Suprapubic skin (tissue), 4 donors: ENCODE measurements at places on chromosomes 4 and X. TPM values are rescaled to one million over a fixed set of nuclear protein-coding genes. Genes with fewer than 3 reads are reported as not detected.

The BOD1L1 gene
- total RNA-seq, result 78.0 TPM

GRCh38 chr4:93960450-93960849 is 131.9 kb downstream of the ATOH1 start:
- DNase-seq, result no peak

The ZAR1 gene
- not detected for total RNA-seq

DNA sequence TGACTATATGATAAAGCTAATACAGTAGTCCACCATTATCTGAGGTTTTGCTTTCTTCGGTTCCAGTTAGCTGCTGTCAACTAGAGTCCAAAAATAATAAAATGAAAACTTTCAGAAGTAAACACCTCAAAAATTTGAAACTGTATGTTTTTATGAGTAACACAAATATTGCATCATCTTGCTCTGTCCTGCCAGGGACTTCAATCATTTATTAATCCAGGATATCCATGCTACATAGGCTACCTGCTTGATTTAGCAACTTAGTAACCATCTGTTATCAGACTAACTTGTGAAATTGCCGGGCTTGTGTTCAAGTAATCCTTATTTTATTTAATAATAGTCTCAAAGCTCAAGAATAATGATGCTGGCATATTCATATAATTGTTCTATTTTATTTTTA is 1537.8 kb upstream of the PABPC4L start:
- DNase-seq, result no peak

DNA sequence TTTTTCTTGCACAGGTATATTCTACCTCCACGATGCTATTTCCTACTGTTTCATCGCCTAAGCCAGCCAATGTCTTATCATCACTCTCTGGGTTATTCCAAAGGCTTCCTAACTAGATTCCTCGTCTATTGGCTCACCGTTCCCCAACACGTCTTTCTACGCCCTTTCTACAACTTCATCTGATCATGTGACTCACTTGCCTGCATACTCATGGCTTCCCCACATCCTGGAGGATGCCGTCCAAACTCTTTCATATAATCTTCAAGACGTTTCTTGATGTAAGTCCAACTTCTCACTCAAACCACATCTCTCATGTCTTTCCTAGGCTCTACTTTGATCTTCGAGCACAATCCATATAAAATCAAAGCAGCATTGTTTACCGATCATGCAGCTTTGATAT is 322.0 kb upstream of the PPARGC1A start:
- no peak for DNase-seq

The TCEAL6 gene
- total RNA-seq, result not detected

DNA sequence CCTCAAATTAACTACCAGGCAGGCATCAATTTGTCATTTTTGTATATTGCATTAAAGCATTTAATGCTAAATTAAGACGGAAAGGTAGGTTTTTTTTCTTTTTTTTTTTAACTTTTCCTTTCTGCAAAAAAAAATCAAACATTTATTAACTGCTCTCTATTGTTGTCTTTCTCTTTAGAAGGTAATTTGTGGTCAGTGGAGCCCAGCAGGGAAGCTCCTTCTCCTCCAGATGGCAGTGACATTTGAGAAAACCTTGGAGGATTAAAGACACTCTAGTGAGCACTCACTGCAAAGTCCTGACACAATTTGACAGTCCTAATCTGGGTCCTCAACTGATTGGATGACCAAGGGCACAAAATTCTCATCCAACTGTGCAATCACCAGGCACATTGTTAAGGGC is 102.4 kb downstream of the SLIT2 start:
- no peak for DNase-seq

The EGFL6 gene
- total RNA-seq, result 0.31 TPM

DNA sequence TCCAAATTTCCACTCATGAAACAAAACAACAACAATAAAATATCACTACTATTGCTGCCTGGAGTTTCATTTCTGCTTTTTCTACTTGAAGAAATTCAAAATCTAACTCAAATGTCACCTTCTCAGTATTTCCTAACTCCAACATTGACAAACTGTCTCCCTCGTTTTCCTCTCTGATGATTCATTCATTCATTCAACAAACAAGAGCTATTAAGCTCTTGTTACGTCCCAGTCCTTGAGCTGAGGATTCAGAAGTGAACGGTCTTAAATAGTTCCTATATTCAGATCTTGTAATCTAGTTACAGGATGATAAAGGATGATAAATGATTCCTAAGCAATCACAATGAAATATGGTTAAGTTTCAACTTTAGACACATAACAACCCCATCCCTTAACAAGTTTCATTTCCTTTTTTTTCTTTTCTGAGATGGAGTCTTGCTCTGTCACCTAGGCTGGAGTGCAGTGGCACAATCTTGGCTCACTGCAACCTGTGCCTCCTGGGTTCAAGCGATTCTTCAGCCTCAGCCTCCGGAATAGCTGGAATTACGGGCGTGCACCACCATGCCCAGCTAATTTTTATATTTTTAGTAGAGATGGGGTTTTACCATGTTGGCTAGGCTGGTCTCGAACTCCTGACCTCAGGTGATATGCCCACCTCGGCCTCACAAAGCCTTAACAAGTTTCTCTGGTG is 1.7 kb downstream of the SLC9B2 start:
- DNase-seq, result no peak

DNA sequence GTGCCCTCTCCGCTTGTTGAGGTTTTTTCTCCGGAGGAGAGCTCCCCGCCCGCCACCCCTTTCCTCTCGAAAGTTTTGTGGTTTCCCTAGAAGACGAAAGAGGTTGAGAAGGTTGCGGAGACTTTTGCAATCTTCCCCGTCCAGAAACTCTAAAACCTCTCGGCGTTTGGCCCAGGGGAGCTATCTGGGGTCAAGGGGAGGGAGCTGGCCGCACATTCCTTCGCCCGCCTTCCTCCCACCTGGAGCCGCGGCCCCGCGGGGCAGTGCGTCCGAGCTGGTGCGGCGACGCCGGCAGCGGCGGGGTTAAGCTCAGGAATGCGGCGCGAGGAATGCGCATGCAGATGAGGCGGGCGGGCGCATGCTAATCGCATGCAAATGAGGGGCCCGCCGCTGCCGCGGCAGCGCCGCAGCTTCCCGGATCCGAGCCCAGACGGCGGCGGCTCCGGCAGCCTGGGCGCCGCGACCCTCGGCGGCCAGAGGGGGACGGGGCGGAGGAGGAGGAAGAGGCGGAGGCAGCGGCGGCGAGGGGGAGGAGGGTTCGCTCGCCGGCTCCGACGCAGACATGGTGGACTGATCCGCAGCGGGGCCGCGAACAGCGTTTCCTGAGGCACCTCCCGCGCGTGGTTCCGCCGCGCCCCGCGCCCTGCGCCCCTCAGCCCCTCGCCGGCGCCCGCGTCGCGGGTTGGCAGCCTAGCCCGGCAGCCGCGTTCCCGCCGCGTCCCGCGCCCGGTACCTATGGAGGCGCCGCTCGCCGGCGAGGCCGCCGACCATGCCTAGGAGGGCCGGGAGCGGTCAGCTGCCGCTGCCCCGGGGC is at the start of gene WWC2:
Gene WWC2 (plus strand): TSS at position 535 of the 814 bp plus-strand sequence. CDS start 235 bp downstream, at position 770.
- peak; percentile 91 for DNase-seq

- DNase-seq, result no peak
These were observed 159.6 kb downstream of the SOWAHB start for GRCh38 chr4:76738086-76738931.

DNA sequence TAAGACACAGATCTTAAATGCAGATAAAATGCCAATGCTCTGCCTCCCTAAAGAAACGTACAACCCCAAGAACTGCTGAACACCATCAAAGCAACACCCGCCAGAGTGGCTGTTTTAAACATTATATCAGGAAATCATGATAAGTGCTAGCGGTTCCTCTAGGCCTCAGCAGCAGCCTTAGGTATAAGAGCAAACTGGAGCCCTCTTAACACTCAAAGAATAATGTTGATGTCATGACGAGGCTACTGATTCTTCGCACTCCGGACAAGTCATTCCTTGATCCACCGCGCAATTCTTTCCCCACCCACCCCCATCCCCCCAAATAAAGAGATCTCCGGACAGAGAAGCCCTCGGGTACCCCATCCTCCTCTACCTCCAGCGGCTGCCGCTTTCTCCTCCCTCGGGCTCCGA is 507 bp downstream of the LIN54 start:
- DNase-seq, result no peak

The PPARGC1A gene
- 15.1 TPM for total RNA-seq

The HTN3 gene
- not detected for total RNA-seq

GRCh38 chrX:17669891-17670290 is 67.4 kb upstream of the SCML1 start:
- DNase-seq, result no peak

GRCh38 chr4:11228530-11228929 is 200.2 kb downstream of the HS3ST1 start:
- DNase-seq, result no peak

GRCh38 chr4:9703391-9703790 is 78.0 kb upstream of the DRD5 start:
- DNase-seq, result peak; percentile 75

GRCh38 chr4:152443859-152444258 is 92.0 kb downstream of the FBXW7 start:
- no peak for DNase-seq

DNA sequence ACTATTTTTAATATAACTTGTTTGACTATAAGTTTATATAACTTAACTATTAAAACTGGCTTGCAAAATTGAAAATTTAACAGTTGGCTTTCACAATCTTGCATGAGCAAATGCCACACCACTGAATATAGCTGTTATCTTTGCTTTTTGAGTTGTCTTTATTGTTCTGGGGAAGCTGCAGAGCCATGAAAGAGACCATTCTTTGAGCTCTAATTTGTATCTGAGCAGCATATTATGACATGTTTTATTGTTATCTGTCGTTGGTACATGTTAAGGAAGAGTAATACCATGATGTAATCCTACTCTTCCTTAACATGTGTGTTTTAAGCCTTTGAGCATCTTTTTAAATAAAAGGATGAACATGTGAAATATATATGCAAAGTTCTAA is 97.1 kb upstream of the ANK2 start:
- DNase-seq, result no peak

The AMBN gene
- 0.42 TPM for total RNA-seq

GRCh38 chr4:10171055-10171454 is 54.5 kb upstream of the WDR1 start:
- no peak for DNase-seq

DNA sequence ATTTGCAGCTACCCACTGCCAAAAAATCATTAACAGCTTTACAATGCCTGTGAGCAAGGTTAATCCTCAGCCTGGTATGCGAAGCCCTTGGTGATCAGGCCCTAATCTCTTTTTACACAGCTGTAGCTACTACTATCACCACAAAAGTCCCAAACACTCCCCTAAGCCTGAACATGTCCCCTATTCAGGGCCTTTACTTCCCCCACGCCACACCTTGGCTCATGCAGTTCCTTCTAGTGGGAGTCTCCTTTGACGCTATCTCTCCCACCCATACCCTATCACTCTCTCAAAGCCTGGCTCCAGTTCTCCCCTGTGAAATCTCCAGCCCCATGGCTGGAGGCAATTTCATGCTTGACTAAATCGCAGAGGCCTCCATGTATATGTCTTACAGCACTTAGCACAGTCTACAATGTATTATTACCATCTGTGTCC is 90.6 kb upstream of the CBR4 start:
- no peak for DNase-seq

- DNase-seq, result no peak
These were observed 875.0 kb upstream of the PRKX start for GRCh38 chrX:4588466-4588865.

DNA sequence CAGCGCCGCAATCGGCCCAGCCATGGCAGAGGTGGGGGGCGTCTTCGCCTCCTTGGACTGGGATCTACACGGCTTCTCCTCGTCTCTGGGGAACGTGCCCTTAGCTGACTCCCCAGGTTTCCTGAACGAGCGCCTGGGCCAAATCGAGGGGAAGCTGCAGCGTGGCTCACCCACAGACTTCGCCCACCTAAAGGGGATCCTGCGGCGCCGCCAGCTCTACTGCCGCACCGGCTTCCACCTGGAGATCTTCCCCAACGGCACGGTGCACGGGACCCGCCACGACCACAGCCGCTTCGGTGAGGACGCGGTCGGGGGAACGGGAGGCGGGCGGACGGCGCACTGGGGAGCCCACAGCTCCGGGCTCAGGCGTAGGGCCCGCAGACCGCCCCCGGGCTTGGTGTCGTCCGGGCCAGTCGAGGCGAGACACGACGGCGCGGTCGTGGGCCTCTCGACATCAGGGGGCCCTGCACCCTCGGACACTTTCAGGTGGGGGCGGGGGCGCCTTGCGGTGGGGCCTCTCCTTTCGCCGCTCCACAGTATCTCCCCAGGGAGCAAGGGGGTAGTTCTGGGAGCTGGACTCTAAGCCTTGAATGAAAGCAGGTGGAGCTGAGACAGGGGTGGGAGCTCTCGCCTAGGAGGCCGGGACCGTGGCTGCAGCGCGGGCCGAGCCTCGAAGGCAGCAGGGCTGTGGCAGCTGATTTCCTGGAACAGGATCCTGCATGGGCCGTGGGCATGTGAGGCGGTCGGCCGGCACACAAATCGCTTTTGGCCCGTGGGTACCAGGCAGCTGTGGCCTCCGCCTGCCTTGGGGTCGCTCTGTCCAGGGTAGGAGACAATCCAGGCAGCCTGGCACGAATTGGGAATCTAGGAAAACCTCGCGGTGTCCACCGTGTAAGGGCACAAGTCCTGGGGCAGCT is 722 bp downstream of the FGF16 start:
- DNase-seq, result peak; percentile 61

- no peak for DNase-seq
These were observed 36.6 kb upstream of the UGT2A1 start for GRCh38 chr4:69689599-69689998.

GRCh38 chrX:123988423-123989111 is 27.1 kb downstream of the STAG2 start:
- no peak for DNase-seq

GRCh38 chr4:121360495-121360894 is 20.3 kb downstream of the QRFPR start:
- no peak for DNase-seq

DNA sequence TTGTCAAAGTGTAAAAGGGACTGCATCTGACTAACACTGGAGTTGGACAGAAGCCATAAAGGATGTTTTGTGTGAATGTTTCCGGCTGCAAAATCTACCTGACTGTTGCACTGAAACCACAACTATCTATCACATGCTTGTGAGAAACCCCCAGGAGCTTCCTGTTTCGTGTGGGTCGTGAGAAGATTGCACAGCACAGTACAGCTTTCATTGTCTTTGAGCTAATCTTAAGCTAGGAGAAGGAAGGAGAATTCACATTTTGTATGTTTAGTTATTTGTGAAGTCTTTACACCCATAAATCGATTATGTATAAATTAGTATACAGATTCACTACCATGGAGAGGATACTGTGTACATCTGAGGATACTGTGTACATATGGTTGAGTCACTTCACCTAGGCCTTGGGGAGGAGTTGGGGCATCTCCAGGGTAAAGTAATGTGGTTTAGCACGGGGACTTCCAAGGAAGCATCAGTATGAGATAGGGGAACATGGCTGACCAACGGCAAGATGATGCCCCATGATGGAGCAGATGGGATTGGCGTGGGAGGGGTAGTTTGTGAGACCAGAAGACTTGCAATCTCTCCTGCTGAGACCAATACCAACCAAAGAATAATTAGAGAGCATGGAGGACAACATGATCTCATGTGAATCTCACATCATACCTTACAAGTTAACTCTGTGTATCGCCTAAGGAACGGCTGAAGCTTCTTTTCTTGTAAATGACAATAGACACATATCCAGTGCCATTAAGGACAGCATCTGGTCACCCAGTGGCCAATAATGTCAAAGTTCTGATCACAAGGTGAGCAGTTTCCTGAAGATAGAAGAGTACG is 43.1 kb upstream of the FAM9C start:
- no peak for DNase-seq

- DNase-seq, result no peak
These were observed 632.3 kb downstream of the PDHA2 start for GRCh38 chr4:96471956-96472867.
